Activated T-cell treated with anti-CD3 and anti-CD28 coated beads, Interleukin-2, amount 50 U/mL, for 48 hours (primary cell): ENCODE measurements at places on chromosomes 13 and 19.

DNA sequence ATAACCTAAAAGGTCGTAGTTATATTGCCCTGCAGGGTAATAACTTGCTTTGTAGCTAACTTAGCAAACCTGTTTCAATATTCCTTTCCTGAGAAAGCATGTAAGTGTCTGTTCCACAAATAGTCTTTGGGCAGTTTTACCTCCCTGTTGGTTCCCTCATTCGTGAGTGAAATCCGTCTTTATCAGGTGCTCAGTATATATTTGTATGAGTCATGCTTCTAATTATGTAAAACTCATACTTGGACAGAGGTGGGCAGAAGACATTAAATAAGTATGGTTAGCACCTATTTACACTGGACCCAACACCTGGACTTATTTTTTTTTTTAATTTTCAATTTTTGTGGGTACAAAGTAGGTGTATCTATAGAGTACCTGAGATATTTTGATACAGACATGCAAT, 44.9 kb upstream of the MEDAG start:
- DNase-seq: no peak

DNA sequence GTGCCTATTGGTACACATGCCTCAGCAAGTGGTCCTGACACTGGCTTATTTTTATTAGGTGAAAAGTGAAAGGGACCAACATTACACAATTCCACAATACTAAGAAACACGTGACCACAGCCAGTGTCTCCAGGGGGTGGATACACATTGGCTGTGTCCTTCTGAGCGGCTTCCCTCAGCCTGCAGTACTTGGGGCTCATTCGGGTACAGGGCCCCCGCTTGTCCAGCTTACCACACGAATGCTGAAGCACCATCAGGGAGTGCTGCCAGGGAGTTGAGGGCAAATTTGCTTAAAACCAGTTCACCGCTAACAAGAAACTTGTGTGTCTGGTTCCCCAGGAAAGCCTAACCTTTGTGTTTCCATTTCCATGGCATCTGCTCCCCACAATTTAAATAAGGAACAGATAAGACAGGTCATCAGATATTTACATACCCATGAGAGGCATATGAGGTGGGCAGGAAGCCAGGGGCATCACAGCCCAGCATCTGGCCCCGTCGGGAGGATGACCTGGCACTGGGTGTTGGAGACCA, 23.3 kb downstream of the PBX4 start:
- DNase-seq: no peak

GRCh38 chr13:51153527-51153926, 42.5 kb upstream of the C13orf42 start:
- DNase-seq: no peak

DNA sequence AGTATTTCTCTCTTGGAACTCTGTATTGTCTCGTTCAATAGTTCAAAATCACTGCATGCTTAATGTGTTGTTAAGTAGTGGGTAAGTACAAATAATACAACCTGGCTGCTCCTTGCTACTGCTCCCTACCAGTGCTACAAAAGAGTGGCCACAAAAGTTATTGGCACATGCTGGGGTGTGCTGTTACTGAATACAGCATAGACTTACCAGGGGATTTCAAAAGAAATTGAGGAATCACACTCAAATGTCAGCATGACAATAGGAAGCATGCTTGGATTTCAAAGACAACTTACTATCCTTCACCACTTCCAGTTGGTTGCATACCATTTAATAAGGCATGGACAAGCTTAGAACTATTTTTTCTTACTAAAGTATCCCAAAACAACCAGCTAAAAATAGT, 1041.3 kb upstream of the SPRY2 start:
- no peak for DNase-seq

GRCh38 chr19:7914598-7915045, at the start of gene TGFBR3L:
TGFBR3L (plus strand) TSS chr19:7914830.
- no peak for DNase-seq

- DNase-seq: no peak
Observed at GRCh38 chr13:48819376-48819775, 156.3 kb upstream of the FNDC3A start.

DNA sequence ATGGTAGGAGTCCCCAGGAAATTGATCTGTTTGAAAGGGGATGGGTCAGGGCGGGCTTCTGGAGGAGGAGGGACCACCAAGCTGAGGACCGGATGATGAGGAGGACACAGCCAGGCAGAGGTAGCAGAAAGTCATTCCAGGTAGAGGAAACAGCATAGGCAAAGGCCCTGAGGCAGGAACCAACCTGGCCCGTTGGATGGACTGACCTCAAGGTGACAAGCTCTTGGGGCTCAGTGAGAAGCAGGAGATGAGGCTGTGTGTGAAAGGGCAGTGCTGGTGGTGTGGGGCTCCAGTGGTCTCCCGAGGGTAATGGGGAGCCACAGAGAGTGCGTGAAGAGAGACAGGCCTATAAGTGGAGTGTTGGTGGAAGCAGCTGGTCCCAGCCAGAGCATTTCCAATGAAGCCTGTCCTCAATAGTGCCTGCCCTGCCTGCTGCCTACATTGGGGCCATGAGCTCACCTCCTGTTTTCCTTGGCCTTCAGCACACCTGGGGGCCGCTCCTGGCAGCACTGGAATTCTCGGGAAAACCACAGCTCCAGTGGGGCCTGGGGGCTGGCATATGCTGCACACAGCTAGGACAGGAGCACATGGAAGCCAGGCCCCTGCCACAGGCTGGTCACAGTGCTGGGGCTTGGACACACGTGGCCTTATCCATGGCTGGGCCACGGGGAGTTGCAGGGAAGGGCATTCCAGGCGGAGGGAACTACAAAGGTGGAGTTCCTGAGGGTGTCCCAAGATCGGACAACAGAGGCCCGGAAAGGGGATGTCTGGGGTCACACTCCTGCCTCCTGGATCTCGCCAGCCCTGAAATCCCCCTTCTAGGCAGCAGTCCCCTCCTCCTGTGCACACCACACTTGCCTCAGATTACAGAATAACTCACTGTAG, 2.3 kb upstream of the COMP start:
- no peak for DNase-seq

DNA sequence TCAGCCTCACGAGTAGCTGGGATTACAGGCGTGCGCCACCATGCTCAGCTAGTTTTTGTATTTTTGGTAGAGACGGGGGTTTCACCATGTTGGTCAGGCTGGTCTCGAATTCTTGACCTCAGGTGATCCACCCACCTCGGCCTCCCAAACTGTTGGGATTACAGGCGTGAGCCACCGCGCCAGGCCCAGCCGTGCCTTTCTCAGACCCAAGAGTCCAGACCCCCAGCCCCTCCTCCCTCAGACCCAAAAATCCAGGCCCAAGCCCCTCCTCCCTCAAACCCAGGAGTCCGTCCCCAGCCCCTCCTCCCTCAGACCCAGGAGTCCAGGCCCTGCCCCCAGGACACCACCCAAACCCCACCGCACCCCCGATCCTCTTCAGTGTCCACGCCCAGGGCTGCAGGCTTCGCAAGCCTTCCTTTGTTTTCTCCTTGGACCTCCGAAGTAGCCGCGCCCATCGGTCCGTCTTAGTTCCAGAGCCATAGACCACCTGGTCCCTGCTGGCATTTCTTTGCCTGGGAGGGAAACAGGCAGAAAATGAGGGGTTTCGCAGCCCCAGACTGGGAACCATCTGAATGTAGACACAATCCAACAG, 3.7 kb downstream of the TMC4 start:
- no peak for DNase-seq

DNA sequence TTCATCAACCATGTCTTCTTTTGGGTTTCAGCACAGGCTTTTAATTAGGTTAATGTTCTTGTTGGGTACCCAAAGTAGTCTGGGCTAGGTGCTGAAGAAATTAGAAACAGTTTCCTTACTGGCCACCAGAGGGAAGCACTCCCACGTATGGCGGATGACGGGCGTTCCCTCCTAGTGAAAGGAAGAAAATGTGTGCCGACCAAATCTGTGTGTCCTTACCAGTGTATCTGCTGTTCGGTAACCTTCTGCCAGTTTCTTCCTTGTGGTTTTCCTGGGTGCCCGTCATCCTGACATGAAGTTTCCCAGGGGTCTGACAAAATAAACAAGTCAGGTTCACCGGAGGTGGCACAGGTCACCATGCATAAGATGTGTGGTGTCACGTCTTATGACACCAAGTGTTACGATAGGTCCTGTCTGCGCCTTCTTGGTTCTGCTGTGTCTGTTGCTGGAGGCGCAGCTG, 6.0 kb upstream of the WDR88 start:
- DNase-seq: peak; percentile 59

DNA sequence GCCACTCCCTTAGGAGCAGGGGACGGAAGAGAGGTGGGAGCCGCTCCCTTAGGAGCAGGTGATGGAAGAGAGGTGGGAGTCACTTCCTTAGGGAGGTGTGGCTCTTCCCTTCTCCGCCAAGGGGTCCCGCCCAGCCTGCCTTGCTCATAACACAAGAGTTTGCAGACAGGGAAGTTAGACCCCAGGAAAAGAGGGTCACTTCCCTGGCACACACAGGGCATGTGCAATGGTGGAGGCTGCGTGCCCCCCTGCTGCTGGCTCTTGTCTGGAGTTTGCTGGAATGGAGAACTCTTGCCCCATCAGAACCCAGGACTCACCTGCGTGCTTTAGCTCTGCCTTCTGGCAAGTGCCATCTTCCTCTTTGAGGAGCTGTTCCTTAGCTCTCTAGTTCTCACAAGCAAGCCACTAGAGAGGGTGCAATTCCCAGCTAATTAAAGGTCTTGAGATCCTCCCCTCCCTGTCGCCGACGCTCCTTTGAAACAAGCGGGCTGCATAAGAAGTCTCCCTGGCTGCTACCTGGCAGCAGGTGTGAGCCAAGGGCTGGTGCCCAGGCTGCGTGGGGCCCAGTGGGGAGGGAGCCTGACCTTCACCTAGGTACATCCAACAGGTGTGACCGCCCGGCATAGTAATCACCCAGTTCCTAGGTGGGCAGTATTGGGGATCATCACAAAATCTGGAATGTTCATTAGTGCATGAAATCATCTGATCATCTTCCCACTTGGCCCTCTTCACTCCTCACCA, 281.6 kb downstream of the ZNF536 start:
- no peak for DNase-seq

DNA sequence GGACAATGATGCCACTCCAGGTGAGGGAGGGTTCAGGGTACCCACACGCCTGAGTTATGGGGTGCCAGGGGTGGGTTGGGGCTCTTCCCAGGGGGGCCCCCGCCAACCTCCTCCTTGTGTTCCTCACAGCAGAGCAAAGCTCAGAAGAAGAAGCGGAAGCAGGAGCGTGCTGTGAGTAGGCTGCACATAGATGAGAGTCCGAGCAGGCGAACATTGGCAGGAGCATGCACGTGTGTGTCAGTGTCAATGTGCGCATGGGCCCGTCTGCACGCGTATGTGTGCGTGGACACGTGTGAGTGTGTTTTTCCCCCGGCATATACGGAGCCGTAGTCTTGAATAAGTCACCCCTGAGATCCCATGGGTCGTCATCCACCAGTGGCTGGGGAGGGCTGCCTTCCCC, 12.4 kb upstream of the USE1 start:
- DNase-seq: no peak

GRCh38 chr13:52002361-52002760, 8.9 kb downstream of the ATP7B start:
- DNase-seq: no peak

- no peak for DNase-seq
Observed at GRCh38 chr13:23321535-23322241, 111.8 kb downstream of the SACS start.

DNA sequence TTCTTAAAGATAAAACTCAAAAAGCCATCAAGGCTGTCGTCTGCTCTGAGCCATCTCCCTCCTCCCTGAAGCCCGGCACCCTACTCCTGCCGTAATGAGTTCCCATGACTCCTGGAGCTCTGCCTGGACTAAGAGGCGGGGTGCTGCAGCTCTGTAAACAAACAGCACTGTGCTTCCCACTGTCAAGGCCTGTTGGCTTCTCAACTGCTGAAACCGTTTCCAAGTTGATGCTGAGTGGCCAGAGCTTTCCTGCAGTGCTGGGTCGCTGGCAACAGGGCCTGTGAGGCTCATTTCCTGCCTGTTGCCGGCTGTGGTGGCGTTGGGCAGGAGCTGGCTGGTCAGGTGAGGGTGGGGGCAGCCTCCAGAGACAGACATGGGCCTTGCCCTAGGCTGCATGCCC, 26.7 kb upstream of the ISYNA1 start:
- DNase-seq: no peak

- no peak for DNase-seq
Observed at GRCh38 chr13:57763689-57764088, 132.1 kb downstream of the PCDH17 start.

DNA sequence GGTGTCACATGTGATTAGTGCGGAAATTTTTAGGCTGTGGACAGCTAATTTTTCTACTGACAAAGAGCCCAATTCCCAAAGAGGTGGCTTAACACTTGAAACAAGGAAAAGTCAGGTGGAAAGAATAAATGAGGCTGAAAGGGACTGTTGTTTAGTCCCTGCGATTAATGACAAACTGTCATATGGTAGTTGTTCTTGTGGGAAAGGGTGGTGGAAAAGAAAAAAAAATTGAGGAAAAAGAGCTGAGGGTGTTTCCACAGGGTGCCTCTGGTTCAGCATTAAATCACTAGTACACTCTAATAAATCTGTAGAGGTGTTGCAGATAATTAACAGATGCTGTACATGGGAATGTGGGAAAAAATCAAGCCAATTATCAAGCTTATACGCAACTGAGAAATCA, 300.7 kb downstream of the DNAJC15 start:
- DNase-seq: no peak

DNA sequence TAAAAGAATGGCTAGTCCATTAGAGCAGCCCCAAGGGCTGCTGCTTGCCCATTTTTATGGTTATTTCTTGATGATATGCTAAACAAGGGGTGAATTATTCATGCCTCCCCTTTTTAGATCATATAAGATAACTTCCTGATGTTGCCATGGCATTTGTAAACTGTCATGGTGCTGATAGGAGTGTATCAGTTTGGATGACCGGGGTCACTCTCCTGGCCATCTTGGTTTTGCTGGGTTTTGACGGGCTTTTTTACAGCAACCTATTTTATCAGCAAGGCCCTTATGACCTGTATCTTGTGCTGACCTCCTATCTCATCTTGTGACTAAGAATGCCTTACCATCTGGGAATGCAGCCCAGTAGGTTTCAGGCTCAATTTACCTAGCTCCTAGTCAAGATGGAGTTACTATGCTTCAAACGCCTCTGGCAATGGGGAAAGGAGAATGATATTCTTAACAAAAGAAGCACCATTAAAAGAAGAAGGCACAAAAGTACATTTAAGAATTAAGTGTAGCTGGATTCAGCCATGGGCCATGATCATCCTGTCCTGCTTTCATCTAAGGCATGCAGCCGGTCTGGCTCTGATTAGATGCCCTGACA, 1156.0 kb downstream of the PCDH9 start:
- no peak for DNase-seq

GRCh38 chr13:43804461-43805070, 17.8 kb upstream of the ENOX1 start:
- no peak for DNase-seq

- DNase-seq: no peak
Observed at GRCh38 chr13:29801737-29802305, 48.6 kb downstream of the UBL3 start.
